ENCODE measurements at places on chromosomes 16 and 17.

GRCh38 chr16:28219282-28219681 lies 7.5 kb upstream of the XPO6 start:
- DNase-seq = no peak

GRCh38 chr17:81426393-81427172 lies 31.3 kb downstream of the BAHCC1 start:
- DNase-seq = no peak

GRCh38 chr17:60989846-60990245 lies 312.2 kb downstream of the BCAS3 start:
- DNase-seq = no peak

- DNase-seq = no peak
Measured at GRCh38 chr17:74950207-74950606, 14.5 kb downstream of the OTOP3 start.

DNA sequence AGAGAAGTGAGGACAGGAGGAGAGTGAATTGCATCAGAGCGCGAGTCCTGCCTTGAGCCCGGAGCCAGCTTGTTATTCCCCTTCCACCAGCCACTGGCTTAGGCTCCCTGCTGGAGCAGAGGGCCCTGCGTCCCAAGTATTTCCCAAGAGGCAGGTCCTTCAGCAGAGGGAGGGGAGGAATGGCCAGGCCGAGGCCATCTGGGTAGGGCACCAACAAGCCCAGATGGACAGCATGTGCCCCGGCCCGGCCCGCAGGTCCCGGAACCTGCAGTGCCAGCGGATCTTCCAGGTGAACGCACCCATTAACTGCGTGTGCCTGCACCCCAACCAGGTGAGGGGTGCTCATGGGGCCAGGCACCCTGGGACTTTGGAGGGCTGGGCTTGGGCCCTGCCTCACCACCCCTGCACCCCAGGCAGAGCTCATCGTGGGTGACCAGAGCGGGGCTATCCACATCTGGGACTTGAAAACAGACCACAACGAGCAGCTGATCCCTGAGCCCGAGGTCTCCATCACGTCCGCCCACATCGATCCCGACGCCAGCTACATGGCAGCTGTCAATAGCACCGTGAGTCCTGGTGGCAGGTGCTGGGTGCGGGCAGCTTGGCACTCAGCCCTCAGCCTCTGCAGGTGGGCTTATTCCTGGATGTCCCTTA lies 1.7 kb downstream of the MLST8 start:
- DNase-seq = no peak

- DNase-seq = no peak
Measured at GRCh38 chr16:5216441-5217080, 119.0 kb upstream of the EEF2KMT start.
